HL-60 (cell line): ENCODE measurements at places on chromosomes 3 and 15.

- no peak for DNase-seq
These were observed 461.8 kb downstream of the SHQ1 start for GRCh38 chr3:72386327-72387000.

GRCh38 chr15:101293122-101293521 is 1.9 kb downstream of the SNRPA1 start:
- no peak for DNase-seq

DNA sequence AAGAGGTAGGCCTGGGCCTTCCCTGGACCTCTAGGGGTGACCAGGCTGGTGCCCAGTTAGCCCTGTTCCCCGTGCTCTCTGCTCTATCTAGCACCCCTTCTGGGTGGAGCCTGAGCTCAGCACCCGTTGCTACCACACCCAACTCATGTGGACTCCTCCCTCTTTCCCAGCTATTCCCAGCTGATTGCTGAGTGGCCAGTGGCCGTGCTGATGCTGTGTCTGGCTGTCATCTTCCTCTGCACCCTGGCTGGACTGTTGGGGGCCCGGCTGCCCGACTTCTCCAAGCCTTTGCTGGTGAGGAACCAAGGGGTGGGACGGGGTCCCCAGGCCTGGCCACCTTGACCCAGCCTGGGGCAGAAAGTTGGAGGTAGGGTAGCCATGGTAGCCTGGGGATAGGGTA is 6.2 kb downstream of the DISP2 start:
- no peak for DNase-seq

DNA sequence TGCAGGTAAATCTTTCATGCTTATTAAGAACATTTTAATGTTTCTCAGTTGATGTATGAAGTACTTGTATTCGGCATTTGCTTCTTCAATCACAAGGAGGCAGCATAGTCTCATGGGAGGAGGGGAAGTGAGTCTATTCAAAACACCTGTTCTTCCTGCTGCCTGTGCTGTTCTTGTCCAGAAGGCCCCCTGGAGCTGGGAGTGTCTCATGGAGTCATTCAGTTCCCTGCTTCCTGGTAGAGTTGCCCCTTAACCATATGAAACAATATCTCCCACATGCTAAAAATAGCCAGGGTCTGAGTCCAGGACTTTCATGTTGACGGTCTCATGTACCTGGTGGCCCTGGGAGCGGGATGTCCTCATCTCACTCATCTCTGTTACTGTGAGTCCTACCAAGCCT is 15.5 kb upstream of the PPP1R2 start:
- DNase-seq, result peak; percentile 39

GRCh38 chr3:43036621-43037423 is 57.7 kb downstream of the GASK1A start:
- DNase-seq, result no peak
